ENCODE measurements at places on chromosomes 13 and 19. TPM values are rescaled to one million over a fixed set of nuclear protein-coding genes. Genes with fewer than 3 reads are reported as not detected.
A peak's percentile ranks its signal among the peaks of the same experiment; 100 is the strongest.

- H3K27me3 ChIP-seq = peaks cover 18% of the 10 kb centered on the region
- no peak for DNase-seq
- H3K27ac ChIP-seq = no peak overlapping the region
- peaks cover 2% of the 10 kb centered on the region for H3K4me1 ChIP-seq
Observed at GRCh38 chr13:25473864-25474263, 102.1 kb downstream of the ATP8A2 start.

The RGL3 gene
- total RNA-seq = not detected

- H3K4me1 ChIP-seq = peaks cover 11% of the 10 kb centered on the region
- peaks cover 52% of the 10 kb centered on the region for H3K27me3 ChIP-seq
- H3K27ac ChIP-seq = peak within 1 kb of the TSS; percentile 31
Observed at GRCh38 chr19:55166530-55167268, at the start of gene DNAAF3. Gene DNAAF3 (minus strand): TSS chr19:55166613. CDS start chr19:55166413, 200 bp downstream.

DNA sequence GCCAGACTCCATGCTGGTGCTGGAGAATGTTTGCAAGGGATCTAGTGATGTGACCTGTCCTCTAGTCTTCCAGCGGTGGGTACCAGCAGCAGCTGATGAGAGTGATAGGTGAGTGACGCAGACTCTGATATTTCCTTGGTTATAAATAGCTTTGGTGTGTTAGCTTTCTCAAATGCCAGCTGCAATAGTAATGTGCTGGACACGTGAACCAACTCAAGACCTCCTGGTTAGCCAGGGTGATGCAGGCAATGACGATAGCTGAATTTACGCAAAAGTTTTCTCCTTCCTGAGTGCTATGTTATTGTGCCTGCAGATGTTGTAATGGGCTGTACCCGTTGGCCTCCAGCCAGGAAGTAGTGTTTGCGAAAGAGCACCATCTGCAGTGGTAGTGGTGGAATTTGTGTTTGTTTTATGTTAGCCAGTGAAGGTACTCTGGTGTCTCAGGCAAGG, 129.5 kb downstream of the CYSLTR2 start:
- peaks cover 8% of the 10 kb centered on the region for H3K27me3 ChIP-seq
- H3K4me1 ChIP-seq = no peaks in the 10 kb centered on the region
- DNase-seq = no peak
- H3K36me3 ChIP-seq = peaks cover 3% of the 10 kb centered on the region
- no peak overlapping the region for H3K4me3 ChIP-seq

The NCCRP1 gene
- total RNA-seq = not detected

The OR7A17 gene
- total RNA-seq = not detected

DNA sequence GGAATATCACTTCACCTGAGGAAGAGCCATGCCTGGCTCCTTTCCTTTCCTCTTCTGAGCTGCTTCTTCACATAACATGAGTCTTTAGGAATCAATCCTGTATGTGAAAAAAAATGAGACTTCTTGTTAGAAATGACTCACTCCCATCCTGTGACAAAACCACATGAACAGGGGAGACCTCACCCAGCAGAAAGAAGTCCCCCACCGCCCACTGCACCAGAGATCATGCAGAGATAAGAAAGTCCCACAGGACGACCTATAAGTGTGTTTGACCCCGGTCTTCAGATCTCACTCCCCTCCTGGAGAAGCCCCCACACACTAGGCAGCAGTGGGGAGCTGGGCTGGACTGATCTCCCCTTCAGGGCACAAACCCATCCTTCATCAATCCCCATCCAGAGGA, 7.8 kb downstream of the ZNF600 start:
- peaks cover 76% of the 10 kb centered on the region for H3K36me3 ChIP-seq
- H3K4me3 ChIP-seq = no peak overlapping the region
- DNase-seq = no peak
- no peak overlapping the region for H3K27ac ChIP-seq

DNA sequence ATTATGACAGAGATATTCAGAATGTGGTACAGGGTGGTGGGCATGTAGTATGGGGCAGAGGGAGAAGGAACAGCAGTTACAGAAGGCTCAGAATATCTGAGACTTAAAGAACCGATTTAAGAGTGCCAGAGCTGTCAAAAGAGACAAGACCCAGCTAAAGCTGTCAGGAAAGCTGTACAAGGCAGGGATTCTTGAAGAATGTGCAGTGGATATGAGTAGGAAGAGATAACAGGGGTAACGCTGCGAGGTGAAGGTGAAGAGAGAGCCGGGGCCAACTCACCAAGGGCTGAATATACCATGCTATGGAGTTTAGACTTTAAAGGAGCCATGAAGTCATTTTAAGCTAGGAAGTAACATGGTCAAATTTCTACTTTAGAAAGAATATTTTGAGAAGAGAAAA, 381.0 kb downstream of the DIAPH3 start:
- H3K4me1 ChIP-seq = no peaks in the 10 kb centered on the region
- H3K27ac ChIP-seq = no peak overlapping the region
- H3K27me3 ChIP-seq = no peaks in the 10 kb centered on the region
- H3K36me3 ChIP-seq = no peaks in the 10 kb centered on the region

GRCh38 chr13:27391471-27391870, 32.9 kb upstream of the GTF3A start:
- H3K36me3 ChIP-seq = no peaks in the 10 kb centered on the region
- no peak for DNase-seq
- H3K27ac ChIP-seq = no peak overlapping the region
- peaks cover 11% of the 10 kb centered on the region for H3K27me3 ChIP-seq

Data from activated CD4-positive, alpha-beta memory T cell treated with anti-CD3 and anti-CD28 coated beads, Interleukin-2, amount 10 ng/mL, durations not matched to agents 7 days and 5 days (primary cell).